ENCODE measurements at places on chromosomes 12 and 14. TPM values are rescaled to one million over a fixed set of nuclear protein-coding genes. Genes with fewer than 3 reads are reported as not detected.
A peak's percentile ranks its signal among the peaks of the same experiment; 100 is the strongest.

TMPRSS12 gene
- total RNA-seq: not detected

GRCh38 chr14:65062096-65063075 is 39.9 kb downstream of the MAX start:
- no peak for DNase-seq

GRCh38 chr12:51867796-51868428 is 19.4 kb upstream of the FIGNL2 start:
- DNase-seq: no peak

GRCh38 chr12:52324153-52324444 is 2.9 kb upstream of the KRT83 start:
- no peak for DNase-seq

GRCh38 chr12:30515351-30515750 is 180.3 kb downstream of the IPO8 start:
- DNase-seq: peak; percentile 3

DNA sequence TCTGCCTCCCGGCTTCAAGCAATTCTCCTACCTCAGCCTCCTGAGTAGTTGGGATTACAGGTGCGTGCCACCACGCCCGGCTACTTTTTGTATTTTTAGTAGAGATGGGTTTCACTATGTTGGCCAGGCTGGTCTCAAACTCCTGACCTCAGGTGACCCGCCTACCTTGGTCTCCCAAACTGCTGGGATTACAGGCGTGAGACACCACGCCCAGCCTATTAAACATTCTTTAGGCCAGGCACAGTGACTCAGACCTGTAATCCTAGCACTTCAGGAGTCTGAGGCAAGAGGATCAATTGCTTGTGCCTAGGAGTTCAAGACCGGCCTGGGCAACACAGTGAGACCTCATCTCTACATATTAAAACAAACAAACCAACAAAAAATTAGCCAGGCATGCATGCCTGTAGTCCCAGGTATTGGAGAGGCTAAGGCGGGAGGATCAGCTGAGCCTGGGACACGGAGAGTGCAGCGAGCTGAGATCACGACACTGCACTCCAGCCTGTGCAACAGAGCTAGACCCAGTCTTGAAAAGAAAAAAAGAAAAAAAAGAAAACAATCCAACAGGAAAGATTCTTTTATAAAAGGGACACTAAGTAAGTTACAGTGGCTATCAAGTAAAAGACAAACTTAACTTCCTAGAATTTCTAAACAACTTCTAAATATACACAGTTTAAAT is 70.2 kb downstream of the HECTD1 start:
- peak; percentile 39 for DNase-seq

DNA sequence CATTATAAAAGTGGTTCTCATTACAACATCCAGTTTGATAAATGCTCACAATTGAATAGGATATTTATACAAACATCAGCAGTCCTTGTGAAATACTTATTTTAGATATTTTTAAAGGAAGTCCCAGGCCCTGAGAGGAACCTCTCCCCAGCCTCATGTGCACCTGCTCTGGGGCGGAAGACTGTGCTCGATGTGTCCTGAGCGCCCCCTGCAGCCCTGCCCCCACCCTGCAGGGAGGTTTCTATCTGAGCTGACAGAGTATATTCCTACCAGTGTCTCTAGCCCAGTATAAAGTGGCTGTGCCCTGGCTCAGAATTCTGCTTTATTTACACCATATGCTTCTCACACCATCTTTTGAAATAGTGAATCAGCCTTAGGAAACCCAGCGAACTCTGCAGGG is 1349.1 kb downstream of the TMEM121 start:
- DNase-seq: peak; percentile 27

GRCh38 chr14:83556746-83557453 is 1973.0 kb upstream of the FLRT2 start:
- peak; percentile 58 for DNase-seq

DNA sequence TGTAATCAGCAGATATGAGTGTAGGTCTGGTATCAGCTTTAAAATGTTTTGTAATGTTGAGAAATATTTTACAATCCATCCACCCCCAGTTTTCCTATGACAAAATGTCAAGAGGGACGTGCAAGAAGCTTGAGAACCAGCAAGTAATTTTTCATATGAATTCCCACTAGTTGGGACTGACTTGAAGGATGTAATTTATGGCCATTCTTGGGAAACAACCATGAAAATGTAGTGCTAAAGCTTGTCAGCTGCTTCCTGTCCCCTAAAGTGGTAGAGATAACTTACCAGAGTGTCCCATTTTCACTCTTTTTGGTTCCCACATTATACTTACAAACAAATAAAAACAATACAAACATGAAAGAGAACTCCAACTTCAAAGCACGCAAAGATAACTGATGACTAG is 63.9 kb downstream of the RERG start:
- peak; percentile 20 for DNase-seq

DNA sequence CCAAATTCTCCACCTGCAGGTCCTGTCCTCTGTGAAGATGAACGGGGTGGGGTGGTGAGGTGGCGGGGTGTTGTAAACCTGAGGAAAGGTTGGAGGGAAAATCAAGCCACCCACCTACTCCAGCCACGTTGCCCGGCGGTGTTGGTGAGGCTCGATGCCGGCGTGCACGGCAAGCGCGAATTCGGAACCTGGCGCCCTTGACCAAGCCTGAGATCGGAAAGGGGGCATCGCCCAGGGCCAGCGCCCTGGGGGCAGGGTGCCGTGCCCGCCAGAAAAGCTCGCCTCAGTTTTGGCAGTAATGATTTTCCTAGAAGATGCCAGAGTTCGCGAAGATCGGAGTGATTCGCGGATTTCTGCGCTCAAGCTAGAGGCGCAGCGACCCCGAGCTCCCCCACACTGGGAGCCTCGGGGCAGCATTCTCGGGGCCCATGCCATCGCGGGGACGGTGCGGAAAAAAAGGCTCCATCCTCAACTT is 817 bp downstream of the STXBP6 start:
- DNase-seq: no peak

PRKAG1 gene
- 84.6 TPM for total RNA-seq

- no peak for DNase-seq
These were observed at the start of gene AICDA for GRCh38 chr12:8612629-8613028. Gene AICDA (minus strand): TSS chr12:8612859. CDS start chr12:8612767, 92 bp downstream.

CLEC4C gene
- total RNA-seq: not detected

- DNase-seq: no peak
These were observed 72.4 kb downstream of the RNF34 start for GRCh38 chr12:121472150-121472905.

DNA sequence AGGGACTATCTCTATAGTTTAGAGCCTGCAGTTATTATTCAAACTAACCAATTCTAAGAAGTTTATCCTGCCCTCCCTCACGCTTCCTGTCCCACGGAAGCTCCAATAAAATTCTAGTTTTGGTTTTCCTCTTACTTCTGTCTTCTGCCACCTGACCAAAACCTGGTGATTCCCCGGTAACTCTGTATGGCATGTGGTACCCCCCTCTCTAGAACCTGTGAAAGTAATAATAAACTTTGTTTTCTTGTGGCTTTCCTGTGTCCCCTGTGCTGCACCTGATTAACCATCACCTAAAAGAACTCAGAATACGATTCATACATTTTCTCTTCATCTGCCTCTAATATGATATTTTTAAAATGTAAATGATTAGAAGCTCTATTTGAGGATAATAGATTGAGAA is 379.8 kb downstream of the APAF1 start:
- no peak for DNase-seq

DNA sequence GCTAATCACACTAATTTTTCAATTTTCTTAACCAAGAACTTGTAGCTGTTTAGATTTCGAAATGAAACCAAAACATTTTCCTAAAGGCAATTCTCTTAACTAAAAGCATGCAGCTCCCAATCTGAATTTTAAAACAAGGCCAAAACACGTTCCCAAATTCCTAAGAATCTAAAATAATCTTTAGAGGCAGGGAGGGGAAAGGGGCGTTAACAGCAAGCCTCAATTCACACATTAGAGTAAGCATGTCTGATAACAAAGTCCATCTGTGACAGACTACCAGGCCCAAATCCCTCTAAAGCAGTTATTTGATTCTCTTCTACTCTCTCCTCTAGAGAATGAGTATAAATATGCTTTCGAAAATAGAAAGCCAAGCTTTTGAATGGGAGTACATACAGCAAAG is 754 bp downstream of the ATG14 start:
- no peak for DNase-seq

DNA sequence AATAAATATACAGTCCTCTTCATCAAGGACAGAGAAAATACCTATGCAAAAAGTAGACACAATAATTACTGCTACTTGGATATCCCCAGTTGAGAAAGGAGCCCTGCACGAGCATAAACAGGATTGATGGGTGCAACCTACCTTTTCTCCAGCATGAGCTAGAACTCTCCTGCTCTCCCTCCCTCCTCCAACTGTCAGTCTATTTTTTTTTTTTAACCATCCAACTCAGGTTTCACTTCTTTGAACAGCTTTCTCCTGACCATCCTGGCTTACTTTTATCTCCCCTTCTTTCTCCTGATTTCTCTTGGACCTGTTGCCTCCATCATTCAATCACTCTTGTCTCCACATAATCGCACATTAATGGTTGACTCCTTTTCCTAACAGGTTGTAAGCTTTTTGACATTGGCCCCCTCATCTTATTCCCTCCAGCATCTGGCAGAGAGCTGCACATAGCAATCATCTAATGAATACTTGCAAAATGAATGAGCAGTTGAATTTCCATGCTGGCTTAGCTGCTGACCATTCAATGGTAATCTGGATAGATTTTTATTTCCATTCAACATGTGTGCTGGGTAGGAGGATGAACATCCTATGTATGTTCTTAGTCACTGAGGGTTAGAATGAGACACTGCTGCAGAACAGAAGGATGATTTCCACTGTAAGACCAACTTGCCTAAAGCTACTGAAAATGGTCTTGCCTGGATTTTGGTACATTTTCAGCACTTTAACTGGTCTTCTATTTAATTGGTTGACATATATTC is 24.4 kb downstream of the MYBPC1 start:
- no peak for DNase-seq

AICDA gene
- total RNA-seq: not detected

DNA sequence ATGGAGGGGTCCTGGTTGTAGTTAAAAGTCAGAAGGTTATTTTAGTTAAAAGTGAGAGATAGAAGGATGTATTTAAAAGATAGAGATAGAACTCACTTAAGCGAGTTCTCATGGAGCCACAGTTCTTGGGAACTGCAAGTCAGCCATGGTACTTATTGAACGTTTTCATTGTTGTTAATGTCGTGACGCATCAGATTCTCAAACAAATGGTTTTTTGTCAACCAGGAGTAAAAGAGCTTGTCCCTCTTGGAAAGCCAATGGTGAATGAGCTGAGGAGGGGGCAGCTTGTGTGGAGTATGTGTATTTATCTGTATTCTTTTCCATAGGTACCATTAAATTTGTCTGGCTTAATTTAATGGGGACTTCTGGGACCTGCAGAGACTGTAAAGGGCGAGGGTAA is 68.6 kb downstream of the FIGNL2 start:
- no peak for DNase-seq

DNA sequence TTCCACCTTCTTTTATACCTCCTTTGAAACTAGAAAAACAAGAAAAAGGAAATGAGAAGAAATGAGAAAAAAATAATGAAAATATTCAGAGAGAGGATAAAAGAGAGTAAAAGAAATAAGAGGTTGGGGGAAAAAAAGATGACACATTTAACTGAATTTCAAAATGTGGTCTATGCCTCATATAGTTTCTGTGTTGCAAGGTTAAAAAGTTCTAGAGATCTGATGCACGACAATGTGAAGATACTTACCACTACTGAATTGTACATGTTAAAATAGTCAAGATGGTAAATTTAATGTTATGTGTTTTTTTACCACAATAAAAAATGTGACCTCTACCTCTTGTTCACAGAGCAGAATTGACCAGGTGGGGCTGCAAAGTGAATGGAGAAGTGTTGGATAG is 314.8 kb upstream of the OR4E1 start:
- no peak for DNase-seq

- DNase-seq: no peak
These were observed 16.0 kb downstream of the GNS start for GRCh38 chr12:64743206-64743605.

KCNJ8 gene
- not detected for total RNA-seq

- DNase-seq: no peak
These were observed 54.4 kb downstream of the ANAPC7 start for GRCh38 chr12:110349096-110349495.

PROX2 gene
- total RNA-seq: not detected

NFATC4 gene
- 0.23 TPM for total RNA-seq

DNA sequence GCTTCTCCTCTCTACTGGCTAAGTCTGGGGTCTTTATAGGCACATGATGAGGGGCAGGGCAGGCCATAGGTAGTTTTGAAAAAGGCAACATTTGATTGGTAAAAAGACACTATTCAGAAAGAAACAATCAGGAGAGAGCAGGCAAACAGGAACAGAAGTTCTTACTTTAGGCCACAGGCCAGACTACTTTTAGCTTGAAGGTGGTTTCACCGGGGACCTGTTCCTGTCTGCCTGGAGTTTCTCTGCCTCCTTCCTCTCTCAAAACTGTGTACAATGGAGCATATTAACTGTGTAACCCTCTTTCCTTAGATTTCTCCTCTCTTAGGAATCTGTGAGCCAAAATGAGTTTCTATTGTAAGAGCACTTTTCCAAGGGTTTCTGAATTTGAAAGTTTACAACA is 167.9 kb upstream of the AVPR1A start:
- DNase-seq: no peak

- DNase-seq: no peak
These were observed 199.8 kb downstream of the ALG10B start for GRCh38 chr12:38516418-38516817.

DNA sequence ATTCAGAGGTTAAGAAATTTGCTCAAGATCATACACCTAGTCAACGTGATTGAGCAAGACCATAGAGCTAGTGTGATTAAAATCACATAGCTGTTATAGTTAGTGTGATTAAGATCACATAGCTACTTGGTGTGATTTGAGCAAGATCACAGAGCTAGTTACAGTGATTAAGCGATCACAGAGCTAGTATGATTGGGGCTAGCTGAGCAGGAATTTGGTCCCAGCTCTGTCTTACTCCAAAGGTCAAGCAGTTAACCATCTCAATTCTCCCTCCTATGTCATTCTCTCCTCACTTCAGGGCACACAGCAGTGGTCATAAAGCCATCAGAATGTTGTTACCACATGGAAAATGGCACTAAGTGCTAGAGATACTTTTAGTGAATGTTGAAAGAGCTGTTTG is 158.2 kb downstream of the SPTSSA start:
- no peak for DNase-seq

- no peak for DNase-seq
These were observed 76.7 kb downstream of the NKX2-1 start for GRCh38 chr14:36443374-36443773.

GALNT6 gene
- total RNA-seq: 24.8 TPM

DNA sequence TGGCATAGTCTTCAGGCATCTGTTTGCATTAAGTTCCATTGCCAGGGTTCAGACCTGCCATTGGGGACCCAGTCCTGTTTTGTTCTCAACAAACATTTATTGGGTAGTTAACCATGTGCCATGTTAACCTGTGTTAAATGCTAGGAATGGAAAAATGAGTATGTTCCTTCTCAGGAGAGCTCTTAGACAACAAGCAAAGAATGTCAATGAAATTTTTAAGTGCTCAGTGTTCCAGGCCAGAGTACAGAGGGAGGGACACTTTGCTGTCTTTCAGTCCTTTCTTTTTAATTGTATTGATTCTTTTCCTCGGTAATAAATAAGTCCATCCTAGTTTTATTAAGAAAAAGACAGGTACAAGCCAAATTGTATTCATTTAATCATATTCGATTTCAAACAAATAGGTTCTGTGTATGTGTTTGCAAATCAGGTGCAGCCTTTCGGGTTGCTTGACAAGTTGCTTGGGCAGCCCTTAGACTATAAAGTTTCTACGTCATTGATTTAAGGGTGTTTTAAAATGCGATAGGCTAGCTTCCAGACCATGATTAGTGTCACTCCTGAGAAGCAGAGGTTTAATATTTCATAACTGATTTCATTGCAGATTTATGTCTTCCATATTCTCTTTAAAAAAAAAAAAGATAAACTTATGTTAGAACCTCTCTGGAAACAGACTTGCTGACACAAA is 123.1 kb downstream of the DERA start:
- no peak for DNase-seq

KIF5A gene
- total RNA-seq: 0.56 TPM

DPPA3 gene
- not detected for total RNA-seq

Measured in MCF 10A (cell line).